ENCODE measurements at places on chromosomes 7 and 10. TPM values are rescaled to one million over a fixed set of nuclear protein-coding genes. Genes with fewer than 3 reads are reported as not detected.

DNA sequence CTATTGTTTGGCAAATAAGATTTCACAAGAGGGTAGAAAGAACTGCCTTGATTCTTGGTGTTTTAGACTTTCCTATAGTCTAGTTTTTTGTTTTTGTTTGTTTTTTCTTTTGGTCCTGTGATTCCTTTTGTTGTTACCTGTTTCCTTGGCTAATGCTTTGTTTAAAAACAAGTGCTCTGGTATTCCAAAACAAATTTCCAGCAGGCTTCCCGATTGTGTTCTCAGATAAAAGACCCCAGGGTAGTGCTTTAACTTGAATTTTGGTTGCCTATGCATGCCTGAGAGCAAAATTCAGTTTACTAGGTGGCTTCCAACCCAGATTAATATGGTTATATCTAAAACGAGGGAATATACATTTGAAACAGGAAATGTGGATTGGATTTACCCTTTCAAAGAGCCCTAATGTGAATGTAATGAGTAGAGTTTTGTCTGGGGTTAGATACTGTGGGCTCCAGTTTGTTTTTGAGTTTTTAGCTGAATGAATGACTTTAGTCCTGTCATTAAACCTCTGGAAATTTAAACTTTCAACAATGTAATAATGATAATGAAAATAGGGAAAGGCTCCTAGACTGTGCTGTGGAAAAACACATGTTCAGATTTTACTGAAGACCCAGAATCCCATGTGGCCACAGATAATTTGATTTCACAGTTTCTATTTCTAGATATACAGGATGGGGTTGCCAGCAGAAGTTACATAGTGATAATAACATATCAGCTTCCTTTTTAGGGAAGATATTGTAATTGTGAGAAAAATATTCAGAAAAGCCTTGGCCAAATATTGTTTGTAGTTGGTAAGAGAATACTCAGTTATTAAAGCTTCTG, 23.9 kb downstream of the AUTS2 start:
- DNase-seq = no peak

GRCh38 chr10:31918671-31919409, 9.8 kb downstream of the ARHGAP12 start:
- DNase-seq = no peak

TFEC gene
- total RNA-seq = 35.0 TPM

DNA sequence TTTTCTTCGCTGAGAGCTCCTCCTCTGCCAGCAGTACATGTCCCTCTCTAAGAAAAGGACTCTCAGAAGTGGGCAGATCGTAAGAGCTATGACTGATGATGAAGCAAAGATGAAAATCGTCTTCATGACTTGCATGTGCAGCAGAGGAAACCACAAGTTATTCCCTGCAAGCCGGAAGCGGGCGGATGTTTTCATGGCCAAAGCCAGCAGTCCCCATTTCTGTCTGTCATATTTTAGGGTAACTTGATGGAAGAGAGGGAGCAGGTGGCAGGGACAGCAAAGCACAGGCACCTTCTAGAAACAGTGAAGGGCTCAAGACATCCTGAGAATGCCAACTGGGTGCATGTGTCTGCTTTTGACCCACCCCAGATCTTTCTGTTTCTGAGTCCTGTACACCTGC, 19.9 kb downstream of the KLF6 start:
- DNase-seq = no peak
